Spleen (tissue), 13 donors: ENCODE measurements at places on chromosomes 3 and 15. TPM values are rescaled to one million over a fixed set of nuclear protein-coding genes. Genes with fewer than 3 reads are reported as not detected.

Gene SPATA16
- total RNA-seq: not detected

GRCh38 chr3:102483556-102483955, 48.7 kb downstream of the ZPLD1 start:
- no peak for DNase-seq

DNA sequence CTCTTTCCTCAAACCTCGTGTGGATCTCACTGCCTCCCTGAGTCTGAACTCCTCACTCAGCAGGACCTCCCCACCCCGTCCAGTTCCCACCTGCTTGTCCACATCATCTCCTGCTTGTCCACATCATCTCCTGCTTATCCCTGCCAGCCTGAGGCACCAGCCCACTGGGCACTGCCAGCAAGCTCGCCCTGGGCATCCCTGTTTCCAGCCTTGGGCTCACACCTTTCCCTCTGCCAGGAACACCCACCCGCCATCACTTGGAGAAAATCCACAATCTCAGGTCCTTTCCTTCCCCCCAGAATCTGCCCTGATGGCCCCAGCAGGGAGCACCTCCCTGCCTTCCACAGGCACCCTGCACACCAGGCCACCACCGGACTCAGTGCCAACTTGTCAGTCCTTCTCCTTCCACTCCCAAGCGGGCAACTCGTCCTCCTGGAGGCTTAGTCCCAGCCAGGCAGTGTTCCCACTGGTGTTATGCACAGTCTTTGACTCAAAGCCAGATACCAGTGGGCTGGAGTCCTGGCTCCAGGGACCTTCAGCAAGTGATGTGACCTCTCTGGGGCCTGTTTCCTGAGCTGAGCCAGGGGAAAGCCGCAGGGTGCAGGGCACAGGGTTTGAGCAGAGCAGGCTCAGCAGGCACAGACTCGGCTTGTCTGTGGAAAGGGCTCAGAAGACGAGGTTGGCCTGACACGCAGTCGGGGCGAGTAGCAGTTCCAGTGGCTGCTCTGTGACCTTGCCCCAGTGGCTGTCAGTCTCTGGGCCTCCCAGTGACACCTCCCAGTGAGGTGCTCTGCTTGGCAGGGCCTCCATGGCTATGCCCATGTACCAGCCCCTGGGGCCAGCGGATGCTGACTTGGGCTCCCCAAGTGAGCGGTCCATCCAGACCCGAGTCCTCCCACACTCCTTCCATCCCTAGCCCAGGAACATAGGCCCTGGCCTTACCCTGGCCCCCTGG, 9.5 kb upstream of the MESP2 start:
- no peak for DNase-seq

GRCh38 chr3:48926425-48927392, 8.1 kb downstream of the ARIH2 start:
- DNase-seq: no peak

Gene TMEM207
- total RNA-seq: not detected

DNA sequence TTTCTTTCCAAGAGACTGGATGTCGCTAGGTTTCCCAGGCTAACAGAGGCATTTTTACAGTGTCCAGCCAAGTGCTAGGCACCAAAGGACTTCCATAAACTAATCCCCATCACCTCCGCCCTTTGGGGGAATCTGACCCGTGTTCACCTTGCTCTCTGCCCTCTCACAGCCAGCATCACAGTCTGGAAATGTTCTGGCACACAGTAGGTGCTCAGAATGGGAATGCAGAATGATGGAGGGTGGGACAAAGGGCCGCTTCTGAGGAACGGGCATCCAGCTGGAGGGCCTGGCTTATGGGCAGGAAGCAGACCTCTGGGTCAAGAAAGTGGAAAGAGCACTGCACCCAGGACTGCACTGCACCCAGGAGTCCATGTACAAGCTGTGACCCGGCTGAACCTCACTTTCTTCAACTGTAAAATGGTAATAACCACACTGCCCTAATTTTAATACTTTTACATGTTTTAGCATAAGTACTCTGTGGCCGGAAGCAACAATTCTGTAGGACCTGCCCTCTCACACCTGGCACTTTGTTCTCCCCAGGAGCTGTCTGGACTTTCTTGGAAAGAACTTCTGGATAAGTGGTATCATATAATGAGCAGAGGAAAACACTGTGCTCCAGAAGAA, 901 bp upstream of the NMB start:
- no peak for DNase-seq

DNA sequence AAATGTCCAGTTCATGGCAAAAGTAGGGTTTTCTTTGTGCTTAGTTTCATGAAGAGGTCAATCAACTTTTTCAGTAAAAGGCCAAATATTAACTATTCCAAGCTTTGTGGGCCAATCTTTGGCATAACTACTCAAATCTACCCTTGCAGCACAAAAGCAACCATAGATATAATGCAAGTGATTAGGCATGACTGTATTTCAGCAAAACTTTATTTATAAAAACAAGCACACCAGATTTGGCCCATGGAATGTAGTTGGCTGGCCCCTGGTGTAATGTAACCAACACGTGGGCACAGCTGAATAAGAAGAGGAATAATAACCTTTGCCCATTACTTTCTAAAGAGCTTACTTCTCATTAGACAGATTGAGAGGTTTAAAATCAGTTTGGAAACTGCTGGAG, 50.6 kb downstream of the CASR start:
- DNase-seq: no peak

GRCh38 chr3:153396581-153396980, 234.6 kb downstream of the RAP2B start:
- DNase-seq: no peak

DNA sequence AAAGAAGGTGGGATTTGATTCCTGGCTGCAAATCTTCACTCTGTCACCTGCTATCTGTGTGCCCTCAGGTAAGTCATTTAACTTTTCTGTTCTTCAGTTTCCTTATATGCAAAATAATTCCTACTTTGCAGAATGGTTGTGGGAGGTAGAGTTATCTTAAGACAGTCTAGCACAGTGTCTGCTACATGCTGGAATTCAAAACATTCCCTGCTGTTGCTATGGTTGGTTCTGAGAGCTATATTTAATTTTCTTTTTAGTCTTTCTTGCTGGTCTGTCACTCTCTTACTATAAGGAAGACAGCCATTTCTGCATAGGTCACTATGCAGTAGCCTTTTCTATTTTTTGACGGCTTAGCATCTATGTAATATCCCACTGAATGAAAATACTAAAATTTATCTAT, 4.0 kb upstream of the ADPGK start:
- DNase-seq: no peak

DNA sequence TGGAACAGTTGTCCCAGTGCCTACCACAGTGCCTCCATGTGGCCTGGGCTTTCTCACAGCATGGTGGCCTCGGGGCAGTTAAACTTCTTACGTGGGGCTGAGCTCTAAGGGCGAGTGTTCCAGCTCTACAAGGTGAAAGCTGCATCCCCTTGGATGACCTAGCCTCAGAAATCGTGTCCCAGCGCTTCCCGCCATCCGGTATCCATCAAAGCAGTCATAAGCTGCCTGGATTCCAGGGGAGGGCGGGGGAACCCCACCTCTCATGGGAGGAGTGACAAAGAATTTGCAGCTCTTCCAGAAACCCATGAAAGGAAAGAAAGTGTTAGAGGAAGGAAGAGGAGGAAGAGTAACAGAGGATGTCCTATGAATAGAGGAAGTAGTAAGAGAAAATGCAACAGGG, 45.8 kb upstream of the CCDC174 start:
- no peak for DNase-seq

- no peak for DNase-seq
Measured at GRCh38 chr3:17190353-17191078, 305.8 kb downstream of the PLCL2 start.
